Activated CD4-positive, alpha-beta memory T cell treated with anti-CD3 and anti-CD28 coated beads for 36 hours (primary cell): ENCODE measurements at places on chromosomes 12 and 14. TPM values are rescaled to one million over a fixed set of nuclear protein-coding genes. Genes with fewer than 3 reads are reported as not detected.

- no peak for DNase-seq
Observed at GRCh38 chr14:92121207-92121669, 268 bp downstream of the NDUFB1 start.

- no peak for DNase-seq
Observed at GRCh38 chr14:58731465-58732293, 93.9 kb downstream of the DACT1 start.

- no peak for DNase-seq
Observed at GRCh38 chr12:122042910-122043309, 21.2 kb downstream of the BCL7A start.

The EIF2S3B gene
- total RNA-seq: 2.1 TPM
